LNCaP clone FGC (cell line): ENCODE measurements at places on chromosomes 1 and 21.
A peak's percentile ranks its signal among the peaks of the same experiment; 100 is the strongest.

DNA sequence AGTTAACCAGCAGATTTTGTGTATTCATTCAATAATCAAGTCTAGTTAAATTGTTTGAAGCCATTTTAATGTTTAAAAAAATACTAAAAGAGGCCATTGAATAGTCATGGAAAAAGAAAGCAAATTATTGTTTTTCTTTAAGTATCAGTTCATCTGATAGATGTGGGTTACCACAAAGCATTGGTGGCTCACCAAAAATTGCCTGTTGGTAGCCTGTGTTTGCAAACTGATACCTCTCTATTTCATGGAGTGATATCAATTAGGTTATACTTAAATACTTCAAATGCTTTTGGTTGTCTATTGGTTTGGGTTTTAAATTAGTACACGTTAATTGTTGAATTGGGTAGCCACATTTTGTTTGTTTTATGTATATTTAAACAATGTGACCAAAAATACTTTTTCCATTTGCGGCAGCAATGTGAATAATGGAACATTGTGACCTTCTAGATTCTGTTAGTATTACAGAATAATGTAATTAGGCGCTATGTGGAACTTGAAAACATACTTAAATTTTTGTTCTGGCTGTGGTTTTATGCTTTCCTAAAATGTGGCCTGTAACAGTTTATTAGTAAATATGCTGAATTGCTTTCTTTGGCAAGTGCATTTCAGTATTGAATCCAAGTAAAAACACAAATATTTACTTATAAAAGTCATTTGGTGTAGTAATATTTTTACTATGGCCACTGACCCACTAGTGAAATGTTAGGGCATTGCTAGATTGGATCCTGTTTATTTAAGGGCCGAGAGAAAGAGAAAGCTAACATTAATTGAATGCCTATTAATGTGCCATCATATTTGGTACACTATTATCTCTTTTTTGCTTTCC, 37.1 kb upstream of the NBL1 start:
- DNase-seq: peak; percentile 59

- DNase-seq: no peak
Measured at GRCh38 chr1:246708166-246708565, 16.0 kb upstream of the SCCPDH start.

DNA sequence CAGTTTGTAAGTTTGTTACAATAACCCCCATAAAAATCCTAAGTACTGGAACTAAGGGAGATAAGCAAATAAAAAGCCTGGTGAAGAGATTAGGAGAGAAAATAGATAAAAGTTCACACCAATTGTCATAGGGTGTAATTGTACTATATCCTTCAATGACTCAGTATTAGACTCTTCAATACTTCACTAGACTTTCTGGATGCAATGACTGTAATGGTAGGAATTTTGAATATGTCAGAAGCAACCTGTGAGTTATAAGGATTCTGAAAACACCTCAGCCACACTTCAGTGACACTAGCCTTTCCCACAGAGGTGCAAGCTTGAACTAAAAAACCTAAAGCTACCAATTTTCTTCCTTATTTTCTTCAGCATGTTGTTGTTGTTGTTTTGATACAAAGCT, 147.9 kb downstream of the PTGER3 start:
- no peak for DNase-seq

- DNase-seq: no peak
Measured at GRCh38 chr1:160096274-160097116, 1.9 kb downstream of the IGSF8 start.
